Activated CD4-positive, alpha-beta T cell treated with anti-CD3 and anti-CD28 coated beads, Interleukin-2, amount 50 U/mL, for 24 hours (primary cell): ENCODE measurements at places on chromosomes 1 and 21.

- no peak for DNase-seq
Measured at GRCh38 chr1:171420810-171421209, 64.5 kb upstream of the PRRC2C start.

DNA sequence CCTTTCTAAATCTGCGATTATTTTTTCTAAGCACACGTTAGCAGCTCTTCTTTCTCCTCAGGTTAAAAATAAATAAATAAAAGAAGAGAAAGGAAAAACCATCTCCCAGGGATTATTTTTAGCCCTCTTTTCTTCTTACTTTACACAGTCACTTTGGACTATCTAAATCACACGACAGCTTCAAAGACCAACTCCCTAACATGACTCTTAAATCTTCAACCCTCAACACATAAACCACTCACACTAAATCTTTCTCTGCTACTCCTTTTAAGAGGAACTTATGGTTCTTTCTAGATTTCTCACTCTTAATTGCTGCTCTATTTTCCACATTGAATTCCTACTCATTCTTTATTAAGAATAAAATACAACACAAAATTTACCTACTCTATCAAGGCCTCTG lies 1095.0 kb upstream of the B3GALT2 start:
- DNase-seq: no peak

- DNase-seq: no peak
Measured at GRCh38 chr1:32622806-32623681, 27.3 kb downstream of the ZBTB8OS start.

GRCh38 chr1:53733975-53734649 lies 4.9 kb downstream of the GLIS1 start:
- DNase-seq: no peak

- DNase-seq: no peak
Measured at GRCh38 chr1:8815582-8816151, 1.8 kb downstream of the RERE start.

- no peak for DNase-seq
Measured at GRCh38 chr1:191876631-191877030, 281.6 kb upstream of the RGS18 start.

DNA sequence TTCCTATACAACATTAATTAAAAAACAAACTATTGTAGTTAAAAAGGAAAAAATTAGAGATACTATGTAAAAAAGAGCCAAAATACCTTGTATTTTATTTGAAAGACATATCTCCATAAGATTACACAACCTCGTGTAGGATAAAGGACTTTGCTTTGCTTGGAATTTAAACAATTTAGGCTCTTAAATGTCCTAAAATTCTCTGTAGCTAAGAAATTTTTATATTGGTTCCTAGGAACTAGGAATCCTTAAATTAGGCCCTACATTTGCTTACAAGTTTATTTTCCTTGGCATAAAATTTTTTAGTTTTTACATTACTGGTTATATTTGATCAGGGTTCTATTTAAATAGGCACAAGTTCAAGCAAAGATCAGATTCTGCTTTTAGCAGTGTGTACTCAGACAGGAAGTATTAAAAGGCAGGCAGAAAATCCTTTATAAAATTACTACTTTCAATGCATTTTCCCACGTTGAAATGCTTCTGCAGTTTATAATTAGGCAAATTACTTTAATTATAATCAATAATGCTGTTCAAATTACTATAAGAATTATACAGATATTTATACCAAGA lies 3.4 kb upstream of the ANGPTL3 start:
- DNase-seq: no peak

DNA sequence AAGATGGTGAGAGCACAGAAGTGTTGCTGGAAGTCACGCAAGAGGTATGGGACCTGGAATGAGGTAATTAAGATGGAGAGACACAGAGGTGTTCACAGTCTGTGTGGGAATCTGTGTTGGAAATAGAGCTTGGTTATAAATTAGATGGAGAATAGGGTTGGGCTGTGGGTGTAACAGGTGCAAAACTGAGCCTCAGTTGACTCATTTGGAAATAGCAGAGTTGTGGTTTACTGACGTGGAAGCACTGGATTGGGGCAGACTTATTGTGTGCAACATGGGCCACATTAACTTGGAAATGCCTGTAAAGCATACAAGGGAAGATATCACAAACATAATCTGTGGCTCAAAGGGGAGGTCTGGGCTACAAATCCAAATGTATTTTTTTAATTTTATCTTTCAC lies 13.0 kb downstream of the CAMSAP2 start:
- DNase-seq: no peak

- no peak for DNase-seq
Measured at GRCh38 chr1:115705085-115705951, 63.2 kb downstream of the CASQ2 start.

DNA sequence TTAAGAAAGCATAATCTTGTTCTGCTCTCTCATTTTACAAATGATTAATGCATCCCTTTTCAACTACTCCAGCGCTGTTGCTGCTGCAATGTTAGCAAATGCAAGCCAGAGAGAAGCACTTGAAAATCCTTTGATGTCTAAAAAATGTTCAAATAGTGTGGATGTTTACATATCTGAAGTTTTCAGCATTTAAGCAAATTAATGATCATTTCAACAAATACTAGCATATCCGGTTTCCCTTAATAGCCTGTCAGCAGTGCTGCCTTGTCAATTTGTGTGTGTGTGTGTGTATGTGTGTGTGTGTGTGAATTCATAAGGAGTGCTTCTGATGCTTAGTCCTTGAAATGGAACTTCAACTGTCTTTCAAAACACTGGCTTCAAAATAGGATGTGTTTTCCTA lies 48.1 kb upstream of the WNT2B start:
- no peak for DNase-seq

DNA sequence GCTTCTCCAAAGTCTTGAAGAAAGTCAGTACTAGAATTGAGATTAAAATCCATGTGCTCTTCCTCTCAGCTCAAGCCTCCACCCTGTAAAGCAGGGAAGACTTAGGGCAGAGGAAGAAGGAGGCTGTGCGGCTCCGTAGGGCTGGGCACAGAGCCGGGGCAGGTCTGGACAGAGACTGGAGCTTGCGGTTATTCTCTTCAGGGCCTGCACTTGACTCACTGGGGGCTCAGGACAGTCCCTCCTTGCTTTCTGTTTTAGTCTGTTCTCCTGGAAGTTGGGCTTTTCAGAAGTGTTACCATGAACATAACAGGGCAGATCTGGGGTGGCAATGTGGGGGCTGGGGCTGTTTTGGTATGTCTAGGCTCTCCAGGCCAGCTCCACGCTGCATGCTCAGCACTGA lies 21.6 kb upstream of the TRABD2B start:
- DNase-seq: no peak

GRCh38 chr1:59596956-59597355 lies 217.8 kb upstream of the HOOK1 start:
- no peak for DNase-seq

DNA sequence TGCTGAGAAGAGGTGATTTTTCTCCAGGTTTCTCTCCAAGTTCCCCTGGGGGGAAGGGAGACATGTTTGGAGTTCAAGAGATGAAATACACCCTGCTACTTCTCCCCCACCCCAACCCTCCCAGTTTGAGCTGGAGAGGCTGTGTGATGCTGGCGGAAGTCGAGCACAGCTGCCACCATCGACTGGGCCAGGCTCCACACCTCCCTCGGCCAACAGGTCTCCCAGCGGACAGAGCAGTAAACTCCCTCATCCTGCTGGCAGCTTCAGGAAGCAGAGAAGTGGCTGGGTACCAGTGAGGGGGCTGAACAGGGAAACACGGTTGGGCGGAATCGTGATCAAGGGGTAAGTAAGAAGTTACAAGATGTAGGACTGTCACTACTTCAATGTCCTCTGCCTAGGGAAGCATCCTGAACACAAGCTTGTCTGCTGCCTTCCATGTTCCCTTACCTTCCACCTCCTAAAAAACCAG lies 6.6 kb upstream of the NHLH1 start:
- no peak for DNase-seq

DNA sequence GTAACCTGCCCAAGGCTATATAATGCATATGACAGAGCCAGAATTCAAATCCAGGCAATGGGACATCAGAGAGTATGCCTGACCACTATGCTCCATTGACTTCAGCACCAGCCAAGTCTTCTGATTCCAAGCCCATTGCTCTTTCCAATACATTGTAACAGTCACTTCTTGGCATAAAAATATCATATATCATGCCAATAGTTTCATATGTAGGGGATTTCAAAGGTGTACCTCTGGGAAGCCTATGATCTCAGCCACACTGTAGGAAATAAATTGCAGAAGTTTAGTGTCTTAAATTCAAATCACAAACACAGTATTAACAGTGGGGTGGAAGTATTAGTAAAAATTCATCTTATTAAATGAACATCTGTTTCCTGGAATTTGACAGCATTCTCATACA lies 30.0 kb upstream of the ROR1 start:
- no peak for DNase-seq

DNA sequence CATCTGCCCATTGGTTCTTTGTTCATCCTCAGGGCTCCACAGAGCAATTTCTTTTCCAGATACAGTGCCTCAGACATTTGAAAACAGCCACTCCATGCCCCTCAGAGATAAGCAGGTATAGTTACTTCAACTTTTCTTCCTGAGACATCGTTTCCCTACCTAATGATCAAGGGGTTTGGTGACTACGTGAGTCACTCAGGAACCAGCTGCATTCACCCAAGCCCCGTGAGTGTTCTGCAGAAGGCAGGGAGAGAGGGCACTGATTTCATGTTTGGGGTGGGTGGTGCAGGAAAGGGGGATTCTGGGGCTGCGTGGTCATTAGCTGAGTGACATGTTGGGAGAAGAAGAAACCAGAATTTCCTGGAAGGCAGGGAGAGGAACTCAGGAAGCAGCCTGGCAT lies 25.0 kb downstream of the NCF2 start:
- no peak for DNase-seq

GRCh38 chr1:99886841-99887240 lies 36.7 kb downstream of the AGL start:
- no peak for DNase-seq

DNA sequence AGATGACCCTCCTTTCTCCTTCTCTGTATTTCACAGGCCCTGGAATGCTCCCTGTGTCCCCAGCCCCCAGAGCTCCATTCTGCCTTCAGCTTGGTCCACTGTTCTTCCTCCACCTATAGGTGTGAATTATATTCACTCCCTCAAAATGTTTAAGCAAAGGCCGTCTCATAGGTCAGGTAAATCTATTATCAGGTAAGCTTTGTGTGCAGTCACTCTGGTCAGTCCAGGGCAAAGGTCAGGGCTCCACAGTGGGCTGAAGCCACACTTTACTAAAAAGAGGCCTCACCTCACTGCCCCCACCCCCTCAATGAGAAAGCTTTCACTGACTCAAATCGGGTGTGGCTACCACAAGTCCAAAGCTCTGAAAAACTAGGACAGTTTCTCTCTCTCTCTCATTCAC lies 65.9 kb downstream of the DNTTIP2 start:
- no peak for DNase-seq

- no peak for DNase-seq
Measured at GRCh38 chr1:202144402-202145067, at the start of gene ARL8A. Gene ARL8A (minus strand): TSS chr1:202144737. CDS start chr1:202144572, 165 bp downstream.
